ENCODE measurements at places on chromosomes 12 and 14.

- DNase-seq = no peak
These were observed 87.4 kb downstream of the PIWIL1 start for GRCh38 chr12:130424858-130425697.

DNA sequence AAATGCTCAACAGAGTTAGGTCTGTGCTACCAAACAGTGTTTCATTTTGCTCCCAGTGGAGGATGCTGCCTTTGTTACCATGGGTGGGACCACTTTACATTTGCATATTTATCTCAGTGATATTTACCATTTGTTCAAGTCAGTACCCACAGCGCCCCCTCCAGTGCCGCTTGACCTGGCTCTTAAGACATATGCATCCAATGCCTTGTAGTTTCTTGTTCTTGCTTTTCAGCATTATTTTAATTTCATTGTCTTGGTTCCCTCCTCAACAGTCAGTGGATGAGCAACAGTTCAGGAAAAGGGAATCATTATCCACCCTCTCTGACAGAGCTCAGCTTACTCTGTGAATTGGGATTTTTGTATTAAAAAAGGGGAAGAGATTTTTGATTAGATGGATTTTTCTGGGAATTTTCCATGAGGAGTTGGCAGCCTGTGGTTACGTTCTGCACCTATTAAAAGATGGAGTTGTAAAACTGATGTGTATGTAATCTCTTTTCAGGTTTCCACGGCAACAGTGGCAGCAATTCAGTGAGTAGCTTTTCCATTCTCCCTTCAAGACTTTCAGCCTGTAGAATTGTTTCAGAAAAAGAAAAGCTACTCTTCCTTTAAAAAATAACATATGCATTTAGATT is 240.5 kb upstream of the DAAM1 start:
- DNase-seq = no peak

DNA sequence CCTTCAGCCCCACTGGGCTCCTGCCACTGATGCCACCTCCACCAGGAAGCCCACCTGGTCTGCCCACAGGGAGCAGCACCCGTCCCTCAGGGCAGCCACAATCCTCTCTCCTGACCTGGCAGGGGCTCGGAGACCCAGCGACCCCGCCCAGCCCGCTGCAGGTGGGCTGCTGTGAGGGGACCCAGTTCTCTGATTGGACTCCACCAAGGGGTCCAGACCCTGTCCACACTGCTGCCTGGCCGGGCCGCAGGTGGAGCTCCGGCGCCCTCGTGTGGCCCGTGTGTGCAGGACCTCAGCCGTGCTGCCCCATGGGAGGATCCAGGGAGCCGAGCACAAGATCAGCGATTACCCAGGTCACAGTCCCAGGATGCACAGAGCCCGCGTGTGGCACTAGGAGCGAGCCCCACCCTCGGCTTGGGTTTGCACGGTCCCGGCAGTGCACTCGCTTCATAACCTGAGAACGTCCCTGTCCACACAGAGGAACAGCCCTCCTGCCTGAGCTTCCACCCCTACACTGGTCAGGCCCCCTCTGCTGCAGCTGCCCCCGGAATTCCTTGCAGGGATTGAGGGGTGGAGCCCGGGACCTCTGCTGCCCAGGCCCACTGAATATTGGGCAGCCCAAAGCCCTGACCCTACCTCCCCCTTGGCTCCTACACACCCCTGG is 35.4 kb upstream of the TMEM179 start:
- DNase-seq = peak; percentile 54

DNA sequence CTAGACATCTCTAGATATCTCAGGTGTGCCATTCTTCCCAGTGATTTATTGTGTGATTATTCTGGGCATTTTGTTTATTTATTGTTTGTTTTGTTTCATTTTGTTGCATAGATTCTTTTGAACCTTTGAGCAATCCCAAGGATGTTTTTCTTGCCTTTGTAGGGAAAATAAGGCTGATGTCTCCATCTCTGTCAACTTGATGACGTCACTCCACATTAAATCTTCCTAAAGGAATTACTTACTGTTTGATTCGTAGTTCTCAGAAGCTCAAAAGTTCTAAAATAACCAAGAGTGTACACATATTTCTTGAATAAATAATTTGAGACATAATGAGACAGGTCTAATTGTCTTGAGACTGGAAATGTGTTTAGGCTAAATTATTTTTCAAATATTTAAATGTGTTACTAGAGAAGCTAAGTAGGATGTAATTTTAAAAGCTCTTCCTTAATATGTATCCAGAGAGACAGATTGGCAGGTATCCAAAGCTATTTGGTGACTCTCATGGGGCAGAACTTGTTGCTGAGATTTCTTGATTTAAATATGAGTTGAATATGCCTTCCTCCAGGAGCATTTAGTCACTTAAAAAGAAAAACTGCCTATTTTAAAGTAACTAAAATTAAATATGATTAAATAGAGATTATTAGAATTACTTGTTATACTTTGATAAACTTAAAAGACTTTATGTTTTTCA is 128.7 kb downstream of the CNTN1 start:
- no peak for DNase-seq

GRCh38 chr12:6171409-6172015 is 28.7 kb upstream of the CD9 start:
- DNase-seq = no peak

- no peak for DNase-seq
These were observed 105.1 kb downstream of the MNAT1 start for GRCh38 chr14:60839657-60840056.

- no peak for DNase-seq
These were observed 158.9 kb downstream of the SLC15A5 start for GRCh38 chr12:16118586-16118985.

GRCh38 chr14:102551995-102552705 is 40.3 kb upstream of the RCOR1 start:
- DNase-seq = peak; percentile 65

GRCh38 chr12:121283388-121283787 is 13.1 kb downstream of the CAMKK2 start:
- no peak for DNase-seq

GRCh38 chr12:71504476-71504875 is 64.9 kb downstream of the LGR5 start:
- DNase-seq = no peak

DNA sequence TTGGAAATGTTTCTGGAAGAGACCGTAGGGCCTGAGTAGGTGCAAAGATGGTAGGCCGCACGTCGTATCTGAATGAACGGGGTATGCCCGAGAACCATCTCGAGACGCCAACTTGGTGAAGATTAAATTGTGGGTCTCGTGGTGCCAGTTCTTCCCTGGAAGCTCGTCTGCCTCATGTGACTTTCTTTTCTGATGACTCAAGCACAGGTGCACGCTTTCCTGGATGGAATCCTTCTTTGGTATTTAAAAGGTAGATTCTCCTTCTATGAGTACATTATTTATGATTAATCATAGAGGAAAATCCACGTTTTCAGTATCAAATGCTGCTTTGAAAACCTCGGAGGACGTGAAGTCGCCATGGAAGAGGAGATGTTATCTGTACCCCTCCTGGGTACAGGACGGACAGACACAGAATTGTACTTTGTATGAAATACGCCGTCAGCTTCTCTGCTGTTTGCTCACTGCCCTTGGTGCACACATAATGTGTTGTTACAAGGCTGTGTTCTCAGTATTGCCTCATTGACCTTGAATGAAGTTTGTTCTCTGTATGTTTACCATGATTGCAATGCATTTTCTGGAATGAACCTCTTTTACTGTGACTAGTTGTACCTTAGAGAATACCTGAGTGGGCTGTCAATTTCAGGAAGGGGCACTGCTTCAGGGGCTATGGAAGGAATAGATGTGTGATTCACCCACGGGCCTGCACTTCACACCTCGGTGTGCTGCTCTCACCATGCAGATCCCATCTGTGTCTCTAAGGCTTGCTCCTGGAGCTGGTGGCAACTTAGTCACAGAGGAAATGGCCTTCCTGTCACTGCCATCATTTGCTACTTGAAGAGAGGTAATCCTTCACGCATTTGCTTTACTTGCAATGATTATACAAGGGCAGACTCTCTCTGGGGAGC is 137.3 kb upstream of the RTL1 start:
- no peak for DNase-seq

DNA sequence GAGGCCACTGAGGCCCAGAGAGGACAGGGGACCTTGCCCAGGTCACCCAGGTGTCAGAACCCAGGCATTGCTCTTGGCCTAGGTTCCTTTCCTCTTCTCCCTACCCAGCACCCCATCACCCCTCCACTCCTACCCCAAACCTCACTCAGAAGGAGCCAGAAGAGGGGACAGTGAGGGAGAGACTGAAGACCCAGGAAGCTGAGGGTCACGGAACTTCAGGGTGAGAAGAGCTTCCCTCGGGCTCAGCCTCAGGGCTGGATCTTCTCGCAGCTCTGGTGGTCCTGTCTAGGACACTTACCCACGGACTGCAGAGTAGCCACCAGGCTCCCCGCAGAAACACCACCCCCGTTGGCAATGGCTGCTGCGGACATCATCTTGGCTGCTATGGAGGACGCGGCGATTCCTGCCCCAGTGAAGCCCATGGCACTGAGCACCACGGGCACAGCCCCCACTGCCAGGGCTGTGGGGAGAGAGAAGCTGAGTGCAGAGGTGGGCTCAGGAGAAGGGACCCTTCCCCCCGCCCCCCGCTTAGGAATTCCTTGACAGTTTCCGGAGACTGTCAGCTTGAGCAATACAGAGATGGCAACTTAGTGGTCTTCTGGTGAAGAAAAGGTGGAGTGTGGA is 1.1 kb downstream of the IFI27L2 start:
- no peak for DNase-seq

GRCh38 chr12:108461058-108461660 is 53.9 kb upstream of the FICD start:
- DNase-seq = no peak

DNA sequence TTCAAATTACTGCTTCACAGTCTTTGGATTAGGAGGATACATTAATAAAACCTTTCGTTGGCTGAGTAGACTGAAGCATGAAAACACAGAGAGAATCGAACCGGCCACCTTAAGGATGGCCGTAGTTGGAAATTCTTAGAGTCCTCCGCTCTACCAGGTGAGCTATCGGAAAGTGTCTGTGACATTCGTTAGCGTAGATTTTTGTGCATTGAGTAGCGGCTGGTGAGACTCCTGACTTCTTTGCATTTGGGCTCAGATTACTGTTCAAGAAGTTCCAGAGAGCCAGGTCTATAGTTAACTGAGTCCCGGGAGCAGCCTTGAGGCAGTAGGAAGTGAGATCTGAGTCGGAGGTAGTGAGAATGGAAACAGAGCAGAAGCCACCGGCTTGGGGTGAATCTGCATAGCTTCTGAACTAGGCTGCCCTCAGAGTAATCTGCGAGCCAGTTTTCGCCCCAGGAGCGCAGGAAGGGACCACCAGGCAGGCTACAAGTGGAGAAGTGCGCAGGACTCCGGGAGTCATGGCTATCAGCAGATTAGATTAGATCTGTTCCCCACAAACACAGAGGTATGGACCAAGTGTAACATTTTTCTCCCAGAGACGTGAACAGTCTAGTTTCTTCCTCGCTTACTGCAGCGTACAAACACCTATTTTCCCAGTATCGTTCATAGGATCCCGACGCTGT is 11.0 kb downstream of the OR6S1 start:
- peak; percentile 71 for DNase-seq

DNA sequence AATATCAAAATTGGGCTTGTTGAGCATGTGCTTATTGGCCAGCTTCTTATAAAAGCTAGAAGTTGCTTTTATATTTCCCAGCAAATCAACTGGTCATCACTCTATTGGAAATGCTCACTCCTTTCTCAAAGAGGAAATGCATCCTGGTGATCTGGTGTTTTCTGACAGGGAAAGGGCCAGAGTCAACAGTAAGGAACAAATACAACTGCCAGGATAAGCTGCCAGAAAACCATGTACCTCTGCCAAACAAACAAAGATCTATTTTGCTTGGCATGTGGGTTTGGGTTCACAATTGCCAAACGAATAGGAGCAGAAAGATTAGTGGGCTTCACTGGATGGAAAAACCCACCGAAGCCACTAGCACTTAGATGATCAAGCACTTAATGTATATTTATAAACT is 126.9 kb upstream of the PDZRN4 start:
- DNase-seq = no peak

GRCh38 chr14:106372870-106373652 is 846.7 kb downstream of the TMEM121 start:
- no peak for DNase-seq

GRCh38 chr12:53211476-53212381 is 4.7 kb upstream of the ITGB7 start:
- no peak for DNase-seq

GRCh38 chr14:61132894-61133293 is 148.2 kb downstream of the TMEM30B start:
- DNase-seq = no peak

- DNase-seq = no peak
These were observed 524.8 kb downstream of the SOX5 start for GRCh38 chr12:23424685-23425084.

GRCh38 chr12:91824991-91825390 is 320.7 kb downstream of the BTG1 start:
- DNase-seq = no peak

GRCh38 chr14:100126401-100126800 is 33.0 kb downstream of the DEGS2 start:
- no peak for DNase-seq

GRCh38 chr12:104213952-104214351 is 1.6 kb upstream of the TXNRD1 start:
- peak; percentile 87 for DNase-seq

DNA sequence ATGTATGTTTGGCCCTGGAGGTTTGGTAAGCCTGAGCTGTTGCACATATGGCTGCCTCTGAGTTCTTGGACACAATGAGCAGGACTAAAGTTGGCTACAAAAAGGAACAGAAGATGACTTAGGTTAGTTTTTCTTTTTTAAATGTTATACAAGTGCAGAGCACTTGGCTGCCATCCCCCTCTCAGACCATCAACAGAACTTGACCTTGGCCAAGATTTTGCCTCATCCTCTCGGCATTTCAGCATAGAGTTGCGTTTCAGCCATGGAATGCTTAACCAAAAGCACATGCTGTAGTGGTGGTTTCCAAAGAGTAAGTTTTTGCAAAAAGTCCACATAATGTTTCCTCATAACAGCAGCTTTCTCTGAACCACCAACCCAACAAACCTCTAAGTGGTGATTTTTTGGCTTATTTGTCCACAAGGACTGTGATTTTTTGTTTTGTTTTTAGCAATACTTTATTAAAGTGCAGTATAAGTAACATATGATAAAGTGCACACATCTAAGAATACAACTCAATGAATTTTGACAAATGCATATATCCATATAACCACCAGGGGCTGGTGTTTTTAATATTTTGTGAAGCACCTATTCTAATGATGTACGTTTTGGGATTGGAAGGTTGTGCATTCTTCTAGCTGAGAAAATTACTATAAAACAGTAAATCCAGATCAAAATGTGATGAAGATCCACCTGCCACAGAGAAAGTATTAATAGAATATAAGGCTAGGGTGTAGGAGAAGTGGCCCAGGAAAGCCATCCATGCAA is 12.1 kb upstream of the GALNT16 start:
- DNase-seq = peak; percentile 96

Measured in iris pigment epithelial cell (primary cell).